ENCODE measurements at places on chromosomes 4 and X.

DNA sequence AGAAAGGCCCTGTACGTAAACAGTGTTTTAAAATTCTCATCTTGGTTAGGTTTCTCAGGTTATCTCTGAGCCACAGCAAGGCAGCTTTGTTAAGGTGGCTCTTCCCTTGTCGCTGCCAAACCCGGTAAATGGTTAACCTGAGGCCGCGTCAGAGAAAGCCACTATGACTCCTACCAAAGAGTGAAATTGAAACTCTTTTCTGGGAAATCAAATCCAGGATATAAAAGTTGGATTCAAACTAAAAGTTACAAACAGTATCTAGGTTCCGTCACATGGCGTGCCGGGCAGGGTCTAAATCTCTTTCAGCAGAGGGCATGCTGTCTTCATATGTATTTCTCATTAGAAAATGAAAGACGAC, 433 bp downstream of the MMAA start:
- peak; percentile 56 for ATAC-seq

GRCh38 chrX:11406109-11406765, 113.0 kb downstream of the AMELX start:
- ATAC-seq: no peak

DNA sequence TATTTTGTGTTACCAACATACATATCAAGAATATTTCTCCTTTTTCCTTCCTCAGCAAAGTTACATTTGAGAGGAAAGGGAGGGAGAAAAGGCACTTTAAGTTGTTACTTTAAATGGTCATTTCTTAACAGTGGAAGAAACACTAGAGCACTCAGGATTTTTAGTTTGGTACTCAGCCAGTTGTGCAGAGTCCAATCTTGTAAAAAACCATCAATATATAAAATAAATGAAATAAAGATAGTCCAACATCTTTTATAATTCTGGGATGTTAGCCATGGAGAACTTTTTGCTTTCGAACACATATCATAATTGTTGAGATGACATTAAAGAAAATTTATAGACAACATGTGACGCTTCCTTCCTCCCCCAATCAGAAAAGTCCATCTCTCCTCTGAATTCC, 253.8 kb downstream of the QDPR start:
- no peak for ATAC-seq

- no peak for ATAC-seq
These were observed 45.0 kb upstream of the CPLX1 start for GRCh38 chr4:870951-871350.

- ATAC-seq: no peak
These were observed 462.8 kb downstream of the MID1IP1 start for GRCh38 chrX:39264023-39264422.

DNA sequence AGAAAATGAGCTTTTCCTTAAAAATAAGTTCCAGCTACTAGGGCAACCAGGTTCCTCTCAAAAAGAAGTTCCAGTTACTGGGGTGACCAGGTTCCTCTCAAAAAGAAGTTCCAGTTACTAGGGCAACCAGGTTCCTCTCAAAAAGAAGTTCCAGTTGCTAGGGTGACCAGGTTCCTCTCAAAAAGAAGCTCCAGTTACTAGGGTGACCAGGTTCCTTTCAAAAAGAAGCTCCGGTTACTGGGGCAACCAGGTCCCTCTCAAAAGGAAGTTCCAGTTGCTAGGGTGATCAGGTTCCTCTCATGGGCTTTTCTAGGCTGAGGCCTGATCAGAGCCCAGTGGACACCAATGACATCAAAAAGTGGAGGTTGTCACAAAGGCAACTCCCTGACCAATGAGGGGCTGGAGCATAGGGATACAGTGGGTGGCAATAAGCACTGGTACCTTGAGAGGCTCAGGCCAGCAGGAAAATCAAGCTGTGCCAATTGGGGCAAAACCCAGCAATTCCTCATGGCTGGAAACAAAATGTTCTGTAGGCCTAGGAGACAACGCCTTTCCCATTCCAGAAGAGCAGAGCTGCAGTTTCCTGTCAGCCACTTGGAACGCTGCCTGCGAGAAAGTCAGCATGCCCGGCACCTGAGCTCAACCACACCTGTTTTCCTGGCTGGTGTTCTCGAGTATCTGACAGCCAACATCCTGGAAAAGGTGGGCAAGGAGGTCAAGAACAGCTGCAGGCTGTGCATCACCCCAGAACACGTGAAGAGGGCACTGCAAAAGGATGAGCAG, 12.3 kb upstream of the SYTL5 start:
- ATAC-seq: no peak

DNA sequence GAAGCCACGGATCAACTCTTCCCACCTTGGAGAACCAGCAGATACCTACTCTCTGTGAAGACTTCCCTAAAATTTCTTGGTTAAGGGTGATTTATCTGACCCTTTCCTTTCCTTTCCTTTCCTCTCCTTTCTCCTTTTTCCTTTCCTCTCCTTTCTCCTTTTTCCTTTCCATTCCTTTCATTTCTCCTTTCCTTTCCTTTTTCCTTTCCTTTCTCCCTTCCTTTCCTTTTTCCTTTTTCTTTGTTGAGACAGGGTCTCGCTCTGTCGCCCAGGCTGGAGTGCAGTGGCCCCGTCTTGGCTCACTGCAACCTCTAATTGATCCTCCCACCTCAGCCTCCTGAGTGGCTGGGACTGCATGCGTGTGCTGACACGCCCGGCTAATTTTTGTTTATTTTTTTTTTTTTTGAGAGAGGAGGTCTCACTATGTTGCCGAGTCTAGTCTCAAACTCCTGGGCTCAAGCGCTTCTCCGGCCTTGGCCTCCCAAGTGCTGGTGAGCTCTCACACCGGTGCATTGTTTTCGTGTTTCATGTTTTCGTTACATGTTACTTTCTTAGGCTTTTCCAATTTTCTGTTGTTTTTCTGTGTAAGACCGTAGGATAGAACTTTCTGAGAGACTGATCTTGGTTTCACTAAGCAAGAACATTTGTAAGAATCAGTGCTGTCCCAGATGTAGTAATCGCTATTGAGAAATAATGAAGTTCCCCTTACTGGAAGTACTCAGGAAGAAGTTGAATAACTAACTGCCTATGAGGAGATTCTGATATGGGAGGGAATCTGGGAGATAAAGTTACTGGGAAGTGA, 2.0 kb downstream of the TMEM165 start:
- peak; percentile 13 for ATAC-seq

DNA sequence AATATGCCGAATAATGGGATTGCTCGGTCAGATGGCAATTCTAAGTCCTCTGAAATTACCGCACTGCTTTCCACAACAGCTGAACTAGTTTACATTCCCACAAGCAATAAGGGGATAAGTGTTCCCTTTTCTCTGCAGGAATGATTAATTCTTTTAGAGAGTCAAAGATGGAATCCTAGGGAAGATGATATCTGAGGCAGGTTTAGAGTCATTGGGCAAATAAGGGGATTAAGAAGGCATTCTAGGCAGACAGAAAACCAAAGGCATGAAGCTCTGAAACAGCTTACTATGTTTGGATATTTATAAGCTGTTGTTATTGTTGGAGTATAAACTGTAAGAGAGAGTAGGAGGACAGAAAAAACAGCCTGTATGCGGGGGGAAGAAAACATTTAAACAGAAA, 85.7 kb downstream of the TET2 start:
- no peak for ATAC-seq

DNA sequence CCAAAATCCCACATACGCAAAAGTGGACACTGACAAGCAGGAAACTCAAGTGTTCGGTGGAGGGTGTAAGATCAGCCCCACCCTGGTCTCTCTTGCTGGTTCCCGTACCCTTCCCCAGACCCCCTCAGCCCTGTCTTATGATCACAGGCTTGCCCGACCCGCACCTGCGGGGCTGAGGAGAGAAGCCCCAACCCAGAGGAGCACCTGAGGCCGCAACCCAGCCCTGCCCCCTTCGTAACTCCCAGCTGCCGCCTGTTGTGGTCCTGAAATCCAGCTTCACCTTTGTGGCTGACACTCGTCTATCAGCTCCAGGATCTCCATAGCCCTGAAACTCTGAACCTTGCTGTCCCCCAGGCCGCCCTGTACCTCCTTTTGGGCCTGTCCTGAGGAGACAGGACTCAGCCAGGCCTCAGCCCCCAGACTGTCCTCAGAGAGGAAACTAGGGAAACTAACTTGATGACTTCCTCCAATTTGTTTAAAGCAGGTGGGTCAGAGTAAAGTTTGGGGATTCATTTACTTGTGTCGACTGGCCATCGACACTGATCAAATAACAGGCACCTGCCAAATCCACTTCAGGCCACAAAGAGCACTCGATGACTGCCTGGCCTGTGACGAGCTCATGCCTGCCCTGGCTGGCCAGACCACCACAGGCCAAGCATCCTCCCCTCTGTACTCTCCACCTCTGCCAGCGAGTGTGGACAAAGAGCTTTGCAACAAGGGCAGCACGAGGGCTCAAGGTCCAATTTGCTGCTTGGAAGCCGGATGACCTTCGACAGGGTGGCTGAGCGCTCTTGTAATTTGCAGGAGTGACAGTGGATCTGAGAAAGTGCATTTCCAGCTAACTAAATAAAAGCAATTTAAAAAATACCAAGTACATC, 19.3 kb downstream of the DCTD start:
- ATAC-seq: no peak

- no peak for ATAC-seq
These were observed 44.6 kb downstream of the RAB33A start for GRCh38 chrX:130216320-130216719.

DNA sequence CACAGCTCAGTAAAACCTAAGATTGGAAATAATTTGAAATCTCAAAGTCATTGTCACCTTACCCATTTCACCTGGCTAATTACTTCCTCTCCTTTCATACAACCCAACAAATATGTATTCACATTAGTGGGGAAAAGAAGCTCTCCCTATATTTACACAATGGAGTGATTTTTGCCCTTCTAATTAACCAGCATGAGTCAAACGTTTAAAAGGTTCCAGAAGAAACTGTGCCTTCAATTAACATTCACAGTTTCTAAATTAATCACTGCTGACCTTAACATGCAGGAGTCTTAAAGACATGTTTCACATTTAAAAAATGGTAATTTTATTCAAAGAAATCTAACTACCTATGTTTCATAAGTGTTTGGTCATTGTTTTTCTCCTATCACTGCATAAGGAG, 254.6 kb downstream of the CBLL2 start:
- ATAC-seq: no peak

GRCh38 chr4:71461422-71461821, 122.6 kb downstream of the SLC4A4 start:
- ATAC-seq: no peak

- ATAC-seq: no peak
These were observed 10.1 kb upstream of the BMP2K start for GRCh38 chr4:78766026-78766425.

GRCh38 chr4:65669111-65670019, 924 bp downstream of the EPHA5 start:
- no peak for ATAC-seq

DNA sequence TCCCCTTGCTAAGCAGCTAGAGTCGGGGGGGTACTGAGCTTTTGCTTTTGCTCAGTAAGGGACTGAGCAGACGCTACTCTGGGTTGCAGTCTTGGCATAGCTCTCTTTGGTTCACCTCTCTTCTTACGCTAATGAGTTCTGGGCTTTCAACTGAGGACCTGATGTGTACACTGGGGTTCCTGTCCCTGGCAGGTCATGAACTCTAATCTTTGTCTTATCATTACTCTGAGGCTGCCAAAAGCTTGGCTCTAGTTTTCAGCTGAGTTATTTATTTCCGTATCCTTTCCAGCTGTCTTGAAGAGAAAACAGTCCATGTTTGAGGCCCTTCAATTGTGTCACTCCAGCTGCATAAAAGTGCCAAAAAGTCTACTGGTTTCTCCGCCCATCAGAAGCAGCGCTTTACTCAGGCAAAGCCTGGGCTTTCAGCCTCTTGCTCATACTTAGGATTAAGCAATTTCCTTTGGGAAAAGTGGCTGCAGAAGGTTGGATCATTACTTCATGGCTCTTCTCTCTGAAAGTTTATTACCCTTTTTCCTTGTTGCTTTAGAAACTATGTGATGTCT, 121.0 kb upstream of the STOX2 start:
- peak; percentile 77 for ATAC-seq

DNA sequence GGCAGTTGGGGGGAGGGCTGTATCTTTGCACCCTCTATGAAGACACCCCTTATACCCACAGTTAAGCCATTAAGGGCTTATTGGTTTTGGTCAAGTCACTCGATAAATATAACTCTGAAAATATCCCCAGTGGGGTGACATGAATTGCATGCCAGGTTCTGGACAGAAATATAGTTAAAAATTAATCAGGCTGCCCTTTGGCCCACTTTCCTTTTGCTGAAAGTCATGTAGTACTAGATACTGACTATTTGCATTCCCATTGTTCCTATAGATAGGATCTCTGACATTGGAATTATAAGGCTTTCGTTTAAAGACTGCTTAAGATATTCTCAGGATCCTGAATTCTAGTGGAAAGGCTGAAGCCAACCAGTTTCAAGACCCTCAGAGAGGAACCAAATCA, 43.5 kb upstream of the LAMP2 start:
- ATAC-seq: no peak

- no peak for ATAC-seq
These were observed 2.0 kb upstream of the SYP start for GRCh38 chrX:49202022-49202421.

DNA sequence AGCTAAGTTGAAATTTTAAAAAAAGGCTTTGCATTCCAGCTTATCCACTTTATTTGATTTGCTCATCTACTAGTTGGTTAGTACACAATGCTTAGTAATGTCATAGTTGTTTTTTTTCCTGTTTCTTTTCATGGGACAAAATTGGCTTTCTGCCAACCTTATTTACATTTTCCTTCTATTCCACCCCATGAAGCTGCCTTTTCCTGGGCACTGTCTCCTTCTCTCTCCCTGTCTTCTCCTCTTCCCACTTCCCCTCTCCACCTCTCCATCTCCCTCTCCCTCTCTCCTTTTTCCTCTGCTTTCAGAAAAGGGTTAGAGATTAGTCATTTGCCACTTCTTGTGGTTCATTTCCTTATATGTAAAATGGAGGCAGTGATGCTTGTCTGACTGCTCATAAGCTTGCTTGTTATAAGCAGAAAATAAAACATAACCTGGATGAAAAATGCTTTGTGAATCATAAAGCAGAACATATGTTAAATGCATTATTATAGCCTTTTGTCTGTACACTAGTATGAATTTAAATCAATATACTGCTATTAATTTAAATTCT, 181.9 kb downstream of the CEP135 start:
- ATAC-seq: no peak

DNA sequence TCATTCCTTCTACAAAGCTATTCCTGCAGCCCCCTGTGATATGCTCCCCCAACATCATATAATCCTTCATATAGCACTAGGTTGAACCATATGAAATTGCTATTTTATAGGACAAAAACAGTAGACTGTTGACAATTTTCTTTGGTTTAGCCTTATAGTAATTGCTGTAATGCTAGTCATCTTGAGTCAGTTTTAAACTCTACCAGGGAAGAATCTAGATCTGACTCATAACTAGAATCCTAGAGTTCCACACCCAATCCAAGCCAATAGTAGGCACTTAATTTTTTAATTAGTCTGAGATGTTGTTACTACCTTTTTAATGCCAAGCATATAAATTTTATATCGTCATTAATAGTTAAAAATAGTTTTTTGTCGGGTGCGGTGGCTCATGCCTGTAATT, 136.8 kb downstream of the CHRNA9 start:
- no peak for ATAC-seq

- no peak for ATAC-seq
These were observed 51.1 kb upstream of the UGT8 start for GRCh38 chr4:114547340-114548134.

Measured in gastroesophageal sphincter (tissue), 4 donors.